T-helper 2 cell (primary cell): ENCODE measurements at places on chromosomes 16 and 17.
A peak's percentile ranks its signal among the peaks of the same experiment; 100 is the strongest.

DNA sequence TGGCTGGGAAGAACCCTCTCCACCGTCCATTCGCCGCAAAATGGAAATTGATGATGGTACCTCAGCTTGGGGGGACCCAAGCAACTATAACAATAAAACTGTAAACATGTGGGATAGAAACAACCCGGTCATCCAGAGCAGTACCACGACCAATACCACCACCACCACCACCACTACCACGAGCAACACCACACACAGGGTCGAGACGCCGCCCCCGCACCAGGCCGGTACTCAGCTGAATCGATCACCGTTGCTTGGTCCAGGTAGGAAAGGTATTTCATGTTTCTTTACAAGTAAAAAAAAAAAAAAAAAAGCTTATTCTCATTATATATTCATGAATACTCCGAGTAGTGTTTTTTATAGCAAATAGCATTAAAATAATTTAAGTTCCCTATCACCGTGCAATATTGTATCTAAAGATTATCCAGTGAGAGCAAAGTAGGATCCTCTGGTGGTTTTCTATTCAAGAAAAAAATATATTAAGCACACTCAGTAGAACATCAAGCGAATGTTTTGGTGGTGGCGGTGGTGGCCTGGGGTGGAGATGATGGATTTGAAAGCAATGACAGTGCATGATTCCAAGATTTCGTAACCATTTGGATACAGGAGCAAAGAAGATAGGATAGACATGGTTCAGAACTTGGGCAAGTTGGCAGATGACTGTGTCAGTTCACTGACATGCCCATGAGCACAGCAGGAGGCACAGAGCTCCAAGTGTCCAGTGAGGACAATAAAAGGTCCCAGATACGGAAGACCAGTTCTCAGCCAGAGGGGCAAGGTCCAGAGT is 77.2 kb downstream of the TMC6 start:
- DNase-seq: no peak

DNA sequence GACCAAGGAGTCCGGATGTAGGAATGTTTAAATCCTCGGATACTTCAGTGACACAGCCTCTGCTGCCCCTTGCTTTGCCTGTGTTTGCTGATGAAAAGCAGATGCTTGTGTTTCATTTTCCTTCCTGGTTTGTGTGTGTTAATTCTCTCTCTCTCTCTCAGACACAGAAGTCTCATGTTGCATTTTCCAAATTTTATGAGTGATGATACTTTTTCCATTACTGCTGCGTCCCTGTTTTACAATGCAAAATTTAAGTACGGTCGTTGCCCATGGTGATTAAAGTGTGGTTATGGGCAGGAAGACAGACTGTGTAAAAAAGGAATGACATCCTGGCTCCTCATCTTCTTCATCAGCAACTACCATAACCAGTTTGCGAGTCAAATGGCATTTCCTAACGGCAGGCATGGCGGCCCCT is 5.7 kb downstream of the RMI2 start:
- no peak for DNase-seq

GRCh38 chr17:7177191-7177953 is 1.8 kb downstream of the ASGR1 start:
- DNase-seq: peak; percentile 29

DNA sequence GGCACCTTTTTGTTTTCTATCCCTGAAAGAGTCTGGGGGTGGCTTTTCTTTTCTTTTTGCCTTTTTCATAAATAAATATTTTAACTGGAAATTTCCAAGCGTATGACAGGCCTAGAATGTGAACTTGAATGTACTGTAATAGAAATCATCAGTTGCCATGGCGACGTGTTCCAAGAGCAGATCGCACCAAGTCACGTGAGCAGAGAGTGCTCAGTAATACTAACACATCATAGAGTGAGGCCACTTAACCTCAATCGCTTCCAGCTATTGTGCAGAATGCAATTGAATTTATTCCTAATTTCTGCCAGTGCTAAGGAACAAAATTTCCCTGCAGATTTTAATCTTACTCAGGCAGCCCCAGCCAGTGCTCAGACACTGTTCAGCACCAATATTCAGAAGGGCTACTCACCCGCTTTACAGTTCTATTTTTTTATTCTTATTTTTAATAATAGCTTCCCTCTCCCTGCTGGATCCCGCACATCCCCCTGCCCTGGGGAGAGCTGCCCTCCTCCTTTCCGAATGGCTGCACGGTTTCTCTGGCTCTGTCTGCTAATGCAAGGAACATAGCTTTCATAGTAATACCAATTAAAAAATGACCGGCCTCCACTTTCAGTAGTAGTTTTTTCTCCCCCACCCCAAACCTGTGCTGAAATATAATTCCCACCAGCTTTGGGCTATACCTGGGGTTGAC is 26.2 kb upstream of the PMFBP1 start:
- no peak for DNase-seq

GRCh38 chr17:43701318-43701743 is 39.6 kb upstream of the MEOX1 start:
- no peak for DNase-seq

DNA sequence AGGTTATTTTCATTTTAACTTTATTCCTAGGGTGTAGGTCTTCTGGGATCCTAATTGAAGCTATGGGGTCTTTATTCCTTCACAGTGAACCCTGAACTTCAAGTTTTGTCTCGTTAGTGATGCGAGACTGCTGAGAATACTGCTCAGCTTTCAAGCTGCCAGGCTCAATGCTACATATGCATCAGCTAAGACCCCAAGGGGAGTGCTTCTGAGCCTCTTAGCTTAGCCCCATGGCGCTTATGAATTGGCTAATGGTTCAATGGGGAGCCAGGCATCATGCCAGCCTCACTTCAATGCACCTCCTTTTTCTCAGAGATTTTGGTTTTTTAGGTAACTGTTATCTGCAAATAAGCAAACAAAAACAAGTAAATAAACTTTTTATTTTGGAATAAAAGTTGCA is 94.1 kb upstream of the SIAH1 start:
- no peak for DNase-seq
